Left renal pelvis (tissue), 4 donors: ENCODE measurements at places on chromosomes 6 and 20.

DNA sequence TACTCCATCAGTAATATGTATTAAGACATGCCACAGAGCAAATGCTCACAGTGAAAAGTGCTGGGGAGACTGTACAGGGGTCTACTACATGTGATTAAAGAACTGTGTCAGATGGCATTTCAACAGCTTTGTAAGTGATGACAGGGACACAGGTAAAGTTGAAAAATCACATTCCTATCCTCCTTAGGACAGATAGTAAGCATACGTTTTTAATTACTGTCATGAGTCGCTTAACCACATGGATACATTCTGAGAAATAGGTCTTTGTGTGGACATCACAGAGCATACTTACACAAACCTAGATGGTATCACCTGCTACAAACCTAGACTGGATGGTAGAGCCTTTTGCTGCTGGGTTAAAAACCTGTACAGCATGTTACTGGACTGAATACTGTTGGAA is 645.8 kb upstream of the AGPAT4 start:
- DNase-seq: no peak

GRCh38 chr20:10453241-10453640 is 18.1 kb downstream of the SLX4IP start:
- DNase-seq: no peak

DNA sequence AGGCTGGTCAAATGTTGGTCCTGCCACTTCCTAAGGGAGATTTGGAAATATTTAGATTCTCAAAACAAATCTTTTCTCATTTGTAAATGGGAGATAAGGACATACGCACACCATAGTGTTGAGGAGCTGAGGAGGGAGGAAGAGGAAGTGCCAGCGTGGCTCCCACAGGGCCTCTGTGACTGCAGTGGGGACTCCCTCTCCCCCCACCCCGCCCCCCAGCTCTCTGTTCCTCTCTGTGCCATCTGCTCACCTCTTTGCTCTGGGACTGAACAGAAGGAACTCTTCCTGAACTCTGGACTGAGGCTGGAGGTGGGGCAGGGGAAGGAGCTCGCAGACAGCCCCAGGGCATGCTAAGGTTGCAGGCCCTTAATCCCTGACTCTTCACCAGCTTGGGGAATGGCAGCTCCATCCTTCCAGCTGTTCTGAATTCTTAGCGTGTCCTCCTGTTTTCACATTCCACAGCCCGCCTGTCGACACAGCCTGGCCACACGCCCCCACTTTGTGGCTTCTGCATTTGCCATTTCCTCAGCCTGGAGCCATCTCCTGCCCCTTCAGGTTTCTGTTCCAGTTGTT is 11.4 kb downstream of the DDX27 start:
- DNase-seq: no peak

DNA sequence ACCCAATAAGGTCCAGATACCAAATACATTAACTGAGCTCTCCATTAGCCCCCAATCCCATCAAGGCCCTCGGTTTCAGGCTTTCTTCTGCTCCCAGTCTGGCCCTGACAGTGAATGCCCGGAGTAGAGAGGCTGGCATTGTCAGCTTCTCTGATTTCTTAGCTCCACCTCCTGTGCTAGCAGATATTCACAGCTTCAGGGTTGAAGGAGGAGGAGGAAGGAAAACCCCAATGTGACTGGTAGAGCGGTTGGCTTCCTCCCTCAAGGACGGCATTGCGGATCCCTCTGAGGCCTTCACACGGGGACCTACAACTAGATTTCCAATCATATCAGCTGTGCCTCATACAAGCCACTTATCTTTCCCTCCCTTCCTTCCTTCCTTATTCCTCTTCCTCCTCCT is 164.1 kb upstream of the SYNDIG1 start:
- DNase-seq: no peak

DNA sequence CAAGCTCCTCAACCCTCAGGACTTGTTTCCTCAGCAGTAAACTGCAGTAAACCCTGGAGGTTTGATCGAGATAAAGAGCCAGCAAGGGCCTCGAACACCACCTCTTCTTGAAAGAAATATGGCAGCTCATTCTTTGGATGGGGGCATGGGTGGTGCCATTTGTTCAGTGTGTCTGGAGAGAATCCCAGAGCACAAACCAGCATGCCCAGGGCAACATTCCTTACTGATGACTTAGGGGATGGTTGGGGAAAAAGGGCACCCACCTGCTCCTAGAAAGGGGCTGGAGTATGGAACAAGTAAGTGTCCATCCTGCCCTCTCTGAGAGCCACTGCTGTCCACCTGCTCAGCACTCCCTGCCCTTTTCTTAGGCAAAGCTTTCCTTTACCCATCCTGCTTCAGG is 31.3 kb upstream of the ZFAND3 start:
- no peak for DNase-seq
